ENCODE measurements at places on chromosomes 16 and 17.
A peak's percentile ranks its signal among the peaks of the same experiment; 100 is the strongest.

GRCh38 chr16:27405546-27406451, 3.8 kb downstream of the IL21R start:
- no peak for DNase-seq

- DNase-seq = peak; percentile 96
Measured at GRCh38 chr17:67366193-67367157, at the start of gene PSMD12. PSMD12 (minus strand) TSS chr17:67366577; CDS start chr17:67366519, 58 bp downstream.

DNA sequence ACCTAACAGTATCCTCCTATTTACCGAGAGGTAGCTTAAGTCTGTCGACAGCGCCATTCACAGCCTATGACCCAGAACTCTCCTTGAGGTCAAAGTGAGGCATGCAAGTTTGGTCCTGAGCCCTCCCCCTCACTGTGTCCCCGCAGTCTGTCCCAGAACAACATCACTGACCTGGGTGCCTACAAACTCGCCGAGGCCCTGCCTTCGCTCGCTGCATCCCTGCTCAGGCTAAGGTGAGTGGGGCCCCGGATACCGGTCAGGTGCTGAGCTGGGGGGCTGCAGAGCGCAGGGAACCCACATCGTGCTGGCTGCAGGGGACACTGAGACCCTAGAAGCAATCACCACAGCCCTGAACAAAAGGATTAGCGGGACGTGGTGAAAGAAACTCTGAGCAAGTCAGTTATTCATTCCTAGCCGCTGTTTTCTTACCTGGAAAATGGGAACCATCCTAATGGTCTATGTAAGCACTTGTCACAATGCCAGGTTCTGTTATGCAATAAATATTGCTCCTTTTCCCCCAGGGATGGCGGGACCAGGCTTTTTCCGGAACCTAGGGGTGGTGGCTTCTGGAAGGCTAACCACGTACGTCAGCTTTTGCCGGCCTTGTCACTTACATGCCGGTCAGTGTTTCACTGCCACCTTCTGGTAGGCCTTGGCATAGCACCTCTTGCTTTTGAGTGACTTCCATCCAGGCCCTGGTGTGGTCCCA, 23.8 kb downstream of the DEXI start:
- DNase-seq = peak; percentile 96

- DNase-seq = no peak
Measured at GRCh38 chr17:6675201-6675825, 23.8 kb downstream of the C17orf100 start.

DNA sequence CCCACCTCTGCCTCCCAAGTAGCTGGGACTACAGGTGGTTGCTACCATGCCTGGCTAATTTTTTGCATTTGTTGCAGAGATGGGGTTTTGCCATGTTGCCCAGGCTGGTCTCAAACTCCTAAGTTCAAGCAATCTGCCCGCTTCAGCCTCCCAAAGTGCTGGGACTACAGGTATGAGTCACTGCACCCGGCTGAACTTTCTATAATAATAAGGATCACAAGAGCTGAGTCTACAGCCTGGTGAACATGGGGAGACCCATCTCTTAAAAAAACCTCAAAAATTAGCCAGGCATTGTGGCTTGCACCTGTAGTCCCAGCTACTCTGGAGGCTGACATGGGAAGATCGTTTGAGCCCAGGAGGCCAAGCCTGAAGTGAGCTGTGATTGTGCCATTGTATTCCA, 53.5 kb downstream of the WDR59 start:
- DNase-seq = no peak

GRCh38 chr16:50719401-50720337, 22.2 kb upstream of the CYLD start:
- DNase-seq = peak; percentile 50

DNA sequence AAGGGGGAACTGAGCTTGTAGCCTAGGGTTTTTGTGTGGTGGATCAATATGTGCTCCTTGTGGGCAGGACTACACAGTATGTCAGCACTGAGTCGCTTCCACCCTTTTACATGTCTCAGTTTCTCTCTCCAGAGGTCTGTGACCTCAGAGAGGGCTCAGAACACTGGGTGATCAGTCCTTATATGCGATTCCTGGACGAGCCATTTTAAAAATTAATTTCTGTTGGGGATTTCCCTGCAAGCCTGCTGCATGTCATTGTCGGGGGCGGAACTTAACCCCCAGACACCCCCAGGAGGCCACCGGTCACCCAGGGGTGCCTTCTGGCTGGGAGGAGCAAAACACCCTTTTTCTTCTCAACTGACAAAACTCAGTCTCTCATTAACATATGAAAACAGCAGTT, 14.1 kb downstream of the DHRS7B start:
- peak; percentile 21 for DNase-seq

GRCh38 chr17:58911741-58912343, 156.2 kb downstream of the PPM1E start:
- DNase-seq = no peak

GRCh38 chr16:73204359-73205152, 156.6 kb upstream of the ZFHX3 start:
- DNase-seq = no peak

DNA sequence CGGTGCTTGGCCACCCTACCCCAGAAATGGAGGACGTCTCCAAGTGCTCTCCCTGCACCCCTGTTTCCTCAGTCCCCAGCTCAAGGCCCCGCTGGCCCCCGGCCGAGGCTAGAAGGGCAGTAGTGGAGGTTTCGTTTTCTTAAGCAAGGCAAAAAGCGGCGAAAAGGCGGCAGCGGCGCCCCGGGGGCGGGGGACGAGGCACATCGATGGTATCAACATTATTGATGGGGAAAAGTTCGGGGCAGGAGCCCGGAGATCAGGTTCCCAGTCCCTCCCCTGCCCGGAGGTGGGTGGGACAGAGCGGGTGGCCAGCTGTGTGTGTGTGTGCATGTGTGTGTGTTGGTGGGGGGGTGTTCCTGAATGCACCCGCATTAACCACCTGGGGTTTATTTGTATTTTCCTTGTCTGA, 4.1 kb upstream of the SALL1 start:
- no peak for DNase-seq

DNA sequence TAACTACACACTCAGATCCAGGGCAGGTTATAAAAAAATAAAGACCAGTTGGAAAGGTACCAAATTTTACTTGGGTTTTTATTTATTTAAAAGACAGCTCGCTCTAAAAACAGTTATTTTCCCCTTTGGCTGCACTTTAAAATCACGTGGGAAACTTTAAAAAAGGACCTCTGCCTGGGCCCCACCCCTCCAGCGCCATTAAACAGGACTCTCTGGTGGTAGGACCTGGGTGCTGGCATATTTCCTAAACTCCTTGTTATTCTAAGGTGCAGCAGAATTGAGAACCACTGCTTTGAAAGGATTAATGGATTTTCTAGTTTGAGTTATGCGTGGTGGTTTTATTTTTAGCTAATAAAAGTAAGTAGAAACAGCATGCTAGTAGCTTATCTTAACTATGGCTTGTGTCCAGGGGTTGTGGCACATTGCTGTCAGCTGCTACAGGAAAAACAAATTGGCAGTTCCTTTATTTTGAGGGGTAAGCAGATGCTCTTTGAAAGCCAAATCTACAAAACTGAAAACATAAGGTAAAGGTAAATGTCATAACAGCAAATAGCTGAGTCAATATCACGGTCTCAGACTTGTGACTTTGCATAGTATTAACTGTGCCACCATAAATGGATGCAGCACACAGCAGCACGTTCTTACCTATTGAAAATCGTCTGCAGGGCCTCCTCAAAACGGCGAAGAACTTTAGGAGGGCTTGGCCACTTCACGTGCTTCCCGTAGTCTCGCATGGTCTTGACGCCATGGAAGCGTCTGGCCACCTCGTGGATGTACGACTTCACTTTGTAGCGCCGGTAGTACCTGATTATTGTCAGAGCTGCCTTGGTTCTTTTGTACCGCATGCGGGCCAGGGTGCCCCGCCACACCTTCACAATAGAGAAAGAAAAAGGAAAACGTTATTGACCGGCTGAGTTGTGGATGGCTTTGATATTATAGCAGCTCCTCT, 172.0 kb downstream of the CDK5R1 start:
- no peak for DNase-seq

GRCh38 chr16:76653390-76654026, 376.3 kb downstream of the CNTNAP4 start:
- DNase-seq = peak; percentile 54

DNA sequence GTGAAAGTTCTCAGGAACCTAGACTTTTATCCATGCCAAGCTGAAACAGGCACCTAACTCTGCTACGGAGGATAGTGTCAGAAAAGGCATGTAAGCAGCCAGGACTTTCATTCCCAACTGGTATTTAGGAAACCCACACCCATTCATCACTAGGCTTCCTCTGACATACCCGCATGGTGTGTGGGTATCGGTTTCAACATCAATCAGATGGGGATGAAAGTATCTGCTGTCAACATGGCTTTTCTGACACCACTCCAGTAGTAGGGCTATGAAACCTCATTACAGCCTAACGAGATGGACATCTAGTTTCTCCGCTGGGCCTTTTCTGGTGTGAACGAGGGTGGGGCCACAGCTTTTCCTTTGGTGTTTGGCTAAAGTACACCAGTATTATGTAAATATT, 1178.3 kb downstream of the CDH11 start:
- DNase-seq = no peak

DNA sequence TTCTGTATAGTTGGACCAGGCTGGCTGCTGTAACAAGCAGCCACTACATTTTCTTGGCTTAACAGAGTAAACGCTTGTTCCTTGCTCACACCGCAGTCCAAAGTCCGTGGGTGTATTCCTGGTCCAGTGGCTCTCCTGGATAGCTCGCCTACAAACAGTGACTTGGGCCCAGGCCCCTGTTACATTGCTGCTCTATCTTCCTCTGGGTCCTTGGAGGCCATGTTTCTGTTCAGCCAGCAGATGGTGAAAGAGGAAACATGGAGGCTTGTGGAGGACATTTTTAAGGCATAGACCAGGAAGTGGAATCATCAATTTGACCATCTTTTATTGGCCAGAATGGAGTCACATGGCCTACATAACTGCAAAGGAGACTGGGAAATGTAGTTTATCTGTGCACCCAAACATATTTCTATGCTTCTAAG, 55.1 kb downstream of the ATP2C2 start:
- peak; percentile 3 for DNase-seq

DNA sequence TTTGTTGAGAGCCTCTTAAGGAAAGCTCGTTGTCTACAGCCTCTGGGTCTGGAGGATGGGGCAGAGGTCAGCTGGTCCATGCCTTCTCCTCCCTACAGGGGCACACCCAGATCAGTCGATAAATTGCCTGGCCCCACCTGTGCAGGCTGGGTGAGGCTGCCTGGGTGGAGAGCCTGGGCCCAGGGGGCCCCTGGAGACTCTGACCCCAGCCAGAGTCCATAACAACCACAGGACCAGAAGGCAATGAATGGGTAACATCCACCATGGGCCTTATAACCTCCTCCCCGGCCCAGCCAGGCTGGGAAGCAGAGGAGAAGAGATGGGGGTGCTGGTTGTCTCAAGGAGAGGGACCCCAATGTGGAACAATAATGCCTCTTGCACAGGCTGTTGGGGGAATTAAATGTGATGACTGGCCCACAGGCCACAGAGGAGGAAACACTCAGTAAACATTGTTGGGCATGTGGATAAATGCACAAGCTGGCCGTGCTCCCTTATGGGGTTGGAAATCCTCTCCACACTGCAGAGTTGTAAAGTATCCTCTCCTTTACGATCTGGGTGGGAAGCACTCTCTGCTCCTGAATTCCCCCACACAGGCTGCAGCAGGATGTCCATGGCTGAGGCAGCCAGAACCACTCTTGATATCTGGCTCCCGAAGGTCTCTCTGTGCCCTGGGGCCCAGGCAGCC, 56.7 kb upstream of the TOB1 start:
- no peak for DNase-seq

GRCh38 chr17:64938925-64939474, 19.7 kb upstream of the LRRC37A3 start:
- peak; percentile 65 for DNase-seq

DNA sequence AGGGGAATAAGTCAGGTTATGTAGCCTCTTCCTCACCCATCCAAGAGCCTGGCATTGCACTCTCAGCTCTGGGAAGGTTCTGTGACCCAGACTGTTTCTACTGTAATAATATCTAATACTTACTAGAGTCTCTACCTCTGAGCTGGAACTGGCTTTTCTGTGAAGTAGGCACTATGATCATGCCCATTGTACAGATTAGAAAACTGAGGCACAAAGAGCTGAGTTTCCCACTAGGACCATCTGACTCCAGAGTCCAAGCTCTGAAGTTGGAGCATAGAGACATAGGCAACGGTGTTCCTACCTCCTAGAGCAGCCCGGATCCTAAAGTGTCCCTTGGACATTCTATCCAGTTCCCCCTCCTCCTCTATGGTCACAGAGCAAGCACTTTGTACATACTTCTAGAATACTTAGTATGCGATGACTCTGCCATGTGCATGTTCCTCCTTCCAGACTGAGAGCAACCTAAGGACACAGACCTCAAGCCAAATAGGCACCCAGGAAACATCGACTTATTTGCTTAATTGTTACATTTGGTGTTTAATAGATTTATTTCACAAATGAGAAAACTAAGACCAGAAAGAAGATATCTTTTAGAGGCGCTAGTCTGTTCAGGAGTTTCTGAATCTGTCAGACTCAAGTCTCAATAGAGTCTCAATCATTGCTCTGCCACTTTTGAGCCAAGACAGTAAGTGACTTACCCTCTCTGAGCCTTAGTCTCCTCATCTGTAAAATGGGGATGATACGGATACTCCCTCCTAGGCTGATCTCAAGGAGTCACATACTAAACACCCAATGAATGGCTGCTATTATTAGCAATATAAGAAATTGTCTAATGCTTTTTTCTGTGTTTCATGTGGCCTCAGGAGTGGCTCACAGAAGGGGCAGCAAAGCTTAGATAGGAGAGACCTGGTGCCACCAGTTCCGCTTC, 3.6 kb downstream of the CLEC19A start:
- peak; percentile 47 for DNase-seq

- no peak for DNase-seq
Measured at GRCh38 chr16:10663146-10663545, 31.6 kb downstream of the TEKT5 start.

DNA sequence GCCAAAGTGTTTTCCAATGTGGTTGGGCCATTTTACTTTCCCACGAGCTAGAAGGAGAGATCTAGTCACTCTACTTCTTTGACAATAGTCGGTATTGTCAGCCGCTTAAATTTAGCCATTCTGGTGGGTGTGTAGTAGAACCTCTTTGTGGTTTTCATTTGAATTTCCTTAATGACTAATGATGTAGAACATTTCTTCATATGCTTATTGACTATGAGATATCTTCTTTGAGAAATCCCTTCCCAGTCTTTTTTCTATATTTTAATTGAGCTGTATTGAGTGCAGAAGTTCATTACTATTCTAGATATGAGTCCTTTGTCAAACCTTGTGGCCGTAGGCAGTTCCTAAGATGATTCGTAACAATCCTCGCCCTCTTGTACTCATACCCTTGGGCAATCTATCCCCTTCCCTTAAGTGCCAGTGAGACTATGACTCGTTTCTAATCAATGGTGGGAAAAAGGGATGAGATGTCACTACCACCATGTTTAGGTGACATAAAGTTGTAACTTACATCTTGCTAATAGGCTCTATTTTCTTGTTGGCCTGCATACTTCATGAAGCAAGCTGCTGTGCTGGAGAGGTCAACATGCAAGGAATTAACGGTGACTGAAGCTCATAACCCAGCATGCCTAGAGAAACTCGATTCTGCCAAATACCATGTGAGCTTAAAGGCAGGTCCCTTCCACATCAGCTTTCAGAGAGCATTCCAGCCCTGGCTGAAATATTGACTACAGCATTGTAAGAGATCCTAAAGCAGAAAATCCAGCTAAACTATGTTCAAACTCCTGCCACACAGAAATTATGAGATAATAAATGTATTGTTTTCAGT, 817.9 kb upstream of the SOX9 start:
- DNase-seq = no peak
